CD4-positive, CD25-positive, alpha-beta regulatory T cell (primary cell): ENCODE measurements at places on chromosomes 2 and 18. TPM values are rescaled to one million over a fixed set of nuclear protein-coding genes. Genes with fewer than 3 reads are reported as not detected.

DNA sequence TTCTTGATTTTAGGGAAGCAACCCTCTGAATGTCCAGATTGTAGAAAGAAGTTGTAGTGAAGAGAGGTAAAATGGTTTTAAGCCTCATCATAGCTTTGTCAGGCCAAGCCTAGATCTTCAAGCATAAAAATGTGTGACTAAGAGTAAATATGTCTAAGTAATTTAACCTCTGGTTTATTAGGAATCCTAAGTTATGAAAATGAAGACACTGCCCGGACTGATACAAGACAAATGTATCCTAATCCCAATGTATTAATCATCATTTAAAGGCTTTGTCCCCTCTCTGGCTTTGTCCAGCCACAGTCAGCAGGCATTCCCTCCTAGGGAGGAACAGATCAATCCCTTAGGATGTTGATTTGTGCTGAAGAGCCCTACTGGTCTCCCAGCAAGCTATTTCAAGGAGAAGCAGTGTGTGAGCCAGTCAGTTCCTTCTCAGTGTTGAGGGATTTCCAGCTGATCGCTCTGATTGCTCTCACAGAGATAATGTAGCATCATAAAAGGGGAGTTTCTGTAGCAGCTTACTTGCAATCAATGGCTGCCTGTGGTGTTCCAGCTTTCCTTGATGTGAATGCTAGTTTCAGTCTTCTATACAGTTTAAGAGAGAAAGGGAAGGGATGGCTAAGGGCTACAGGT, 796.1 kb downstream of the EPHA4 start:
- H3K4me1 ChIP-seq = no peaks in the 10 kb centered on the region
- no peak overlapping the region for H3K4me3 ChIP-seq
- no peaks in the 10 kb centered on the region for H3K36me3 ChIP-seq
- no peaks in the 10 kb centered on the region for H3K27me3 ChIP-seq

DNA sequence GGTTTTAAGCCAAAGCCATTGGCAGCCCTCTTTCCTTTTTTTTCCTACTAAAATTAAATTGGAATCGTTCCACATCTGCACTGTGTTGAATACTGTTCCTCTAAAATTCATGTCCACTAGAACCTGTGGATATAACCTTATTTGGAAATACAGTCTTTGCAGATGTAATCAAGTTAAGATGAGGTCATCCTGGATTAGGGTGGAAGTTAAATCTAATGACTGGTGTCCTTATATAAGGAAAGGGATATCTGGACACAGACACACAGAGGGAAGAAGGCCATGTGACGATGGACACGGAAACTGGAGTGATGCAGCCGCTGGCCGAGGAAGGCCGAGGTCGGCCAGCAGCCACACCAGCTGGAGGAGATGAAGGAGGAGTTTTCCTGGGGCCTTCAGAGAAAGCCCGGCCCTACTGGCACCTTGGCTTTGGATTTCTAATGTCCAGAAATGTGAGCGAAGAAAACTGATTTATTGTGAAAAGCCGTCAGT, 49.4 kb downstream of the LONRF2 start:
- no peaks in the 10 kb centered on the region for H3K4me1 ChIP-seq
- H3K27ac ChIP-seq = no peak overlapping the region

- DNase-seq = no peak
- no peaks in the 10 kb centered on the region for H3K36me3 ChIP-seq
- H3K27me3 ChIP-seq = peaks cover 8% of the 10 kb centered on the region
Observed at GRCh38 chr2:136363900-136364299, 246.0 kb upstream of the CXCR4 start.

DNA sequence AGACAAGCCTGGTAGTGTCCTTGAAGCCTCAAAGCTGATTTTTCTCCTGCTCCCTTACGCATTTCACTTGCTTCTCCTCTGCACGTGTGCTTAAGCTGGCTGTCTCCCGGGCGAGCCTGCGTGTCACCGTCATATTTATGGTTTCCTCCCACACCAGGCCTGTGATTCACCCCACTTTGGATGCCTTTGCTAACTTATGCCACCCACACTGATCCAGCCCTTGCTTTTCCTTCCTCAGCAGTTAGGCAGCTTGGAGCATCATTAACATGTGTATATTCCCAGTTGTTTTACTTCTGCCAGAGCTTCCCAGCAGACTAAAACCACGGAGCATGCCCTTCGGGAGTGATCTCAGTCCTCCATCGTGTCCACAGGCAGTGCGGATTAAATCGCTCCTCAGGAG, 2.2 kb downstream of the ST3GAL5 start:
- no peak for DNase-seq
- H3K4me3 ChIP-seq = peak overlapping the region; percentile 80
- H3K27ac ChIP-seq = no peak overlapping the region
- H3K4me1 ChIP-seq = peaks cover 37% of the 10 kb centered on the region
- peaks cover 3% of the 10 kb centered on the region for H3K36me3 ChIP-seq

LOXL3 gene
- 1.1 TPM for total RNA-seq

- H3K27me3 ChIP-seq = no peaks in the 10 kb centered on the region
- DNase-seq = no peak
- H3K36me3 ChIP-seq = peaks cover 12% of the 10 kb centered on the region
- H3K4me3 ChIP-seq = no peak overlapping the region
- H3K27ac ChIP-seq = no peak overlapping the region
Observed at GRCh38 chr2:201196003-201196402, 13.1 kb downstream of the CASP10 start.

SERPINB10 gene
- not detected for total RNA-seq

GRCh38 chr2:28129955-28130695, 239.6 kb downstream of the BABAM2 start:
- H3K4me3 ChIP-seq = no peak overlapping the region
- peaks cover 4% of the 10 kb centered on the region for H3K36me3 ChIP-seq
- peaks cover 11% of the 10 kb centered on the region for H3K4me1 ChIP-seq
